ENCODE measurements at places on chromosomes 3 and 15.

GRCh38 chr15:82105451-82106215 lies 59.8 kb upstream of the MEX3B start:
- no peak for DNase-seq

DNA sequence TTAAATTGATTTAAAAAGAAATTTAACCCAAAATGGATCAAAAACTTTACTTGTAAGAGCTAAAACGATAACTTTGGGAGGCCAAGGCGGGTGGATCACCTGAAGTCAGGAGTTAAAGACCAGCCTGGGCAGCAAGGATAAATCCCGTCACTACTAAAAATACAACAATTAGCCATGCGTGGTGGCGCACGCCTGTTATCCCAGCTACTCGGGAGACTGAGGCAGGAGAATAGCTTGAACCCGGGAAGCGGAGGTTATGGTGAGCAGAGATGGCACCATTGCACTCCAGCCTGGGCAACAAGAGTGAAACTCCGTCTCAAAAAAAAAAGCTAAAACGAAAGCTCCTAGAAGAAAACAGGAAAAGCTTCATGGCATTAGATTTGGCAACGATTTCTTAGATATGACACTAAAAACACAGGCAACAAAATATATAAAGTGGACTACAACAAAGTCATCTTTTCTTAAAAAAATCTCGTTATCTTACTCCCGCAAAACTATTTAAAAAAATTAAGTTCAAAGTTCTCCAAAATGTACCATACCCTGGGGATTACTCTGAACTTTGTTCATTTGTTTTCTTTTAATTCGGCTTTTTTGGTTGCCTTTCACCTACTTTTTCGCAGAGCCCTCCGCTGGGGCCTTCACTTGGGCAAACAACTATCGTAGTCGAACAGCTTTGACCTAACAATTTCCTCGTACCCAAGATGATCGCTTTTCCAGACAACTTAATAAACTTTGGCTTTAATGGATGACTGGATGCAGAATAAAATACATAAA lies 2.9 kb downstream of the HDDC3 start:
- DNase-seq = no peak

DNA sequence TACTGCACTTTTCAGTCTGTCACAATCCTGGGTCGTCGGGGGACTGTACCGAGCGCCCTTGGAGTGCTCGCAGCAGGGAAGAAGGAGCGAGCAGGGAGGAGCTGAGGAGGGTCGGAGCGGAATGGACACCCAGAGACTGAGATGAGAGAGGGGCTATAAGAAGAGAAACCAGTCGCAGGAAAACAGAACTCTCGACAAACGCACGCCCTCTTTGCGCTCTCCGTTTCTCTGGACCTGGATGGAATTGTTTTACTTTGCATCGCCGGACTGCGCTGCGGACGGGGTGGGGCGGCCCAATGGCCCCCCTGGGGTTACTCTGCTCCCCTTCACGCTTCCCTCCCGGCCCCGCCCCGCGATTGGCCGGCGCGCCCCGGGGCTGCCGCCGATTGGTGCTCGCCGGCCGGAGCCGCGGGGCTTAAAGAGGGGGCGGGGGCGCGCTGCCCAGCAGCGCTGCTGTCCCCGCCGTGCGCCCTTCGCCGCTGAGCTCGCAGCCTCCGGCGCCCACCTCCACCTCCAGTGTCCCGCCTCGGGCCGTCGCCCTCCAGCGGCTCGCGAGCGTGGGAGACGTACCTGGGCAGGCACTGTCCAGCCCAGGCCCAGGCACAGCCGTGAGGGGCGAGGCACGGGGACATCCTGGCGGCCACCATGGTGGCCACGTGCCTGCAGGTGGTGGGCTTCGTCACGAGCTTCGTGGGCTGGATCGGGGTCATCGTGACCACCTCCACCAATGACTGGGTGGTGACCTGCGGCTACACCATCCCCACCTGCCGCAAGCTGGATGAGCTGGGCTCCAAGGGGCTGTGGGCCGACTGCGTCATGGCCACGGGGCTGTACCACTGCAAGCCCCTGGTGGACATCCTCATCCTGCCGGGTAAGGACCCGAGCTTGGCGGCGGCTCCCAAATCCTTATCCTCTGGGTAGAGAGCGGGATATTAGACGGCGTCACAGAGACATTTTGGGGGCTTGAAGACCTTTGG lies at the start of gene CLDN11:
Gene CLDN11 (plus strand): TSS at position 447 of the 977 bp plus-strand sequence. CDS start 199 bp downstream, at position 646.
- no peak for DNase-seq

DNA sequence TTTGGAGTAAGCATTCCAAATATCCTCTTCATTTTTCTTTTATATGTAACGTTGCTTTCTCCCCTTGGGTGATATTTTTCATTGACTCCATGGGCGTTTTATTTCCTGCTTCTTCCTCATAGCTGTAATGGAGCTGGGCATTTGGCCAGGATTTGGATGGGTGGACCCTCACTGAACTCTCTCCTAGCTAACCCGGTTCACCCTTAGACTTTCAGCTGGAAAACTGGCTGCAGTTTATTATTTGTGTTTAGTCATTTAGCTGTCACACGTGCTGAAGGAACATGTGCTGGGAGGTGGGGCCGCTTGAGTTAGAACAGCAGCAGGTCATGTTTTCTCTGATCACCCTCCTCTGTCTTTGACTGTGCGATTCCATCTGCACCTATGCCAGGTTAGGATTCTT lies 407.6 kb downstream of the ZIC1 start:
- no peak for DNase-seq

DNA sequence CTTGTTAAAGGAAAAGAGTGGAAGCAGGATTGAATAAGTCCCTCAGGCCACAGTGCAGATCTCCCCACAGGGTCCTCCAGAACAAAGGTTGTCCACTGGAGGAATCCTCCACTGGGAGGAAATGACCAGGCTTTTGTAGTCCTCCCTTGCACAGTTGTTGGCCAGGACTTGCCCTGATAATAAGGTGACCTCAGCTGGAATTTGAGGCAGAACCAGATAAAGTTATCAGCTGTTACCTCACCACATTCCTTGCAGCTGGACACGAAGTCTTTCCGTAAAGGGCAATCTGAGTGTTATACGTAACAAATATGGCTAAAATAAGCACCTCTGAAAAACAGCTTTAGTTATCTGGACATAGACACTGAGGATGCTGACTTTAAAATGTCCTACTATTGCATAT lies 83.5 kb upstream of the NAALADL2 start:
- DNase-seq = no peak

GRCh38 chr3:52067046-52067445 lies 10.7 kb upstream of the DUSP7 start:
- DNase-seq = no peak

- DNase-seq = no peak
Observed at GRCh38 chr3:181689546-181689945, 22.2 kb upstream of the SOX2 start.

DNA sequence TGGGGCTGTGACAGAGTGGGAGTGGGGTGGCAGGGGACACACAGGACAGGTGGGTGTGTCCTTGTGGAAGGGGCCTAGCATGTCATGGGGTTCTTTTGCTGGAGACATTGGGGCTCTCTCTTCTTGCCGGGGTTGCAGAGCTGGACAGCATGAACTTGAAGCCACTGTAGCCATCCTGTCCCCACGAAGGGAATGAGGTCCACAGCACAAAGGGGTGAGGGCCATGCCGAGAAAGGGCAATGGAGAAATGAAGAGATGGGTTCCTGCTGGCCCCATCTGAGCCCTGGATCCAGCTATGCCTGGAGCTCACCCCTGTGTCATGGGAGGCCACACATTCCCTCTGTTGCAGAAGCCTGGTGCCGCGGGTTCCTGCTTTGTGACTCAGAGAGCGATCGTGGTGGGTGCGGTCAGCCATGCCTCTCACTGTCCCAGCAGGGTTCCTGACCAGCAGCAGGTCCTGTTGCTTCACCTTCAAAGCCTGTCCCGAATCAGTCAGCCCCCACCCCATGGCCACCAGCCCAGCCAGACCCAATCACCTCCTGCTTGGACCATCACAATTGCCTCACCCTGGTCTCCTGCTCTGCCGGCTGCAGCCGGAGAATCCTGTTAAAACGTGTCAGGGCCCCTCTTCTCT lies 50.0 kb downstream of the DNAJB8 start:
- no peak for DNase-seq

- DNase-seq = no peak
Observed at GRCh38 chr15:22224241-22224671, 143.9 kb downstream of the OR4M2 start.

GRCh38 chr15:60652870-60653269 lies 173.9 kb upstream of the ICE2 start:
- no peak for DNase-seq

- no peak for DNase-seq
Observed at GRCh38 chr3:102192575-102192974, 242.2 kb upstream of the ZPLD1 start.

GRCh38 chr3:147187687-147188086 lies 218.7 kb downstream of the ZIC4 start:
- no peak for DNase-seq

DNA sequence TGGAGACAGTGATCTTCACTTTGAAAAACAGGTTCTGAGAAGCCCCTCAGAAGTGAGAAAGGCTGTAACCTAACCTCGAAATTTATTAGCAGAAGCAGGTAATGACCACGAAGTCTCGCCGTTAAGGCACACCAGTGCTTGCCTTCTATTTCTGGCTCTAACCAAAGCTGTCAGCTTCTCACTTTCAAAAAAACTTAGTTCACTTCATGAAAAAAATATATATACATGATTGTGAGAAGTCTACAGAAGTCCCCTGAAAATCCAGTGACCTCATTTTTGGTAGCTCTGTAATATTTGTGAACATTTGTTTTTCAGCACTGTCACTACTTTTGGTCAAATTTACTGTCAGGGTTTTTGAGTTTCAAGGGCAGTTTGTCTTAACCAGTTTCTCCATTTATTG lies 19.1 kb upstream of the AKAP13 start:
- no peak for DNase-seq

DNA sequence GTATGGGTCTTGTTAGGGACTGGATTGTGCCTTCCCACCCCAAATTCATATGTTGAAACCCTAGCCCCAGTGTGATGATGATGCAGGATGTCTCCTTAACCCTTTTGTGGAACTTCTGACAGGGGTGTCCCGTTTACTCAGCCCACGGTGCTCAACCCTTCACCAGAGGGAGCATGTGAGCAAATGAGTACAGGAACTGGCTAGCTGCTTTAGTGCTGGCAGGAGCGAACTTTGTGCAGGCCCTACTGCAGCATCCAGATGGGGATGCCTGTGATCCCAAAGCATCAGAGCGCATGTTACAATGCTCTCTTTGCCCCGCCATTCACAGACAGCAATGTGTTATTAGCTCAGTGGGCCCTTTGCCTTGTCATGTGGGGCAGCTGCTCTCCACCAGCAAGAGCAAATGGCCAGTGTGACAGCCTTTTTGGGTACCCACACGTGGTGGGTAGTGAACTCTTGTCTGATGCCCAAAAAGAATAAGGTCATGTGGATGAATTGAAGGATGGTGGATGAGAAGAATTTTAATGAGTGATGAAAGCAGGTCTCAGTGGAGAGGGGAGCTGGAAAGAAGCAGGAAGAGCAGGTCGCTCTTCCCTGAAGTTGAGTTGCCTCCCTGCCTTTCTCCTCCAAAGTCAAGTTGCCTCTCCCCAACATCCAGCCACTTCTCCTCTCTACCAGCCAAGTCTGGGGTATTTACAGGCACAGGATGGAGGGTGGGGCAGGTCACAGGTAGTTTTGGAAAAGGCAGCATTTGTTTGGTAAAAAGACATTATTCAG lies 63.3 kb upstream of the STRIT1 start:
- no peak for DNase-seq

GRCh38 chr15:63402498-63403253 lies 21.0 kb upstream of the CA12 start:
- DNase-seq = no peak

- no peak for DNase-seq
Observed at GRCh38 chr15:29309139-29309538, 39.5 kb upstream of the NSMCE3 start.

- no peak for DNase-seq
Observed at GRCh38 chr3:101495552-101495951, 17.5 kb downstream of the SENP7 start.

DNA sequence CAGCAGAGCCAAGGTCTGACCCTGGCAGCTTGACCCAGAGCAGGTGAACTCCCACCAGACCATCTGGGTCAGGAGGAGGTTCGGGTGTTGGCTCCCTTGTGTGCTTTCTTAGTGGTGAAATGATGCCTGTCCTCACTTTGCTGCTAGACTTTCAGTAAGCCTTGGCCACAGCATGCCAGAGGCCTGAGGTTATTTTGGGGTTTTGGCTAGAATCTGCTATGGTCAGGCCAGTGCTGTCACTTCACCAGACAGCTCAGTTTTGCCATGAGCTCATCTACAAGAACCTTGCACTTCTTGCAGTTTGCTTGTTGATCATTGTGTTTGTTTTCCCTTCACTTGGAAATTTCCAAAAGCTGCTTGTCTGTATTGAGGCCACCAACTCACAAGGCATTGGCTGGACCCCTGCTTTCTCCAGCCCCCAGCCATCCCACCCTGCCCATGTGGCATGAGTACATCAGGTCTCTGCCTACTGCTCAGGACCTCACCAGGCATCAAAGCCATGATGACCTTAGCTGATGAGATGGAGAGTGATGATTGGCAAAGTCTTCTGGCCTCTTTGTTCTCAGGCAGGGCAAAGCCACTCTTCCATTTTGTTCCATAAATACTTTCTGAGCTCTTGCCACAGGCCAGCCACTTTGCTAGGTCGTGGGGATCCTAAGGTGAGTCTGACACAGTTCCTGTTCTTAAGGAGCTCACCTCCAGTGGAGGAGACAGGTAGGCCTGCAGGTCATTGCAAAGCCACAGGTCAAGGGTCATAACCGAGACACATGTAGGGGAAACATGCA lies 122.6 kb downstream of the ARNT2 start:
- DNase-seq = no peak

- no peak for DNase-seq
Observed at GRCh38 chr3:123993818-123994217, 1.9 kb upstream of the ROPN1 start.

GRCh38 chr3:88641033-88641604 lies 466.3 kb upstream of the EPHA3 start:
- DNase-seq = no peak

GRCh38 chr3:96961576-96961975 lies 147.2 kb downstream of the EPHA6 start:
- no peak for DNase-seq

DNA sequence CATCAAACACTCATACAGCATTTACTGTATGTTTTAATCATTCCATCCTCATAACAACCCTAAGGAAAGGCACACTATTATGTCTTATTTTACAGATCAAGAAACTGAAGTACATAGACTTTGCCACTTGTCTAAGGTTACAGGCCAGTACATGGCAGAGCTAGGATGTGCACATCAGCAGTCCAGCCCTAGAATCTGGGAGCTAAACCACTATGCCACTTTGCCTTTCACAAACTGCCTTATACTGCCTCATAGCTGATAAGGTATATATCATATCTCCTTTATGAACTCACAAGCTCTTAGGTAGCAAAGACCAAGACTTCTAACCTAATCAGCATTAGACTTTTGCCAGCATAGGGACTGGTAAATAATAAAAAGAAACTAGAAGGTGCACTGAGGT lies 49.1 kb downstream of the MYO9A start:
- DNase-seq = no peak

GRCh38 chr15:47603026-47603425 lies 114.3 kb upstream of the SEMA6D start:
- no peak for DNase-seq
